A549 (cell line): ENCODE measurements at places on chromosomes 3 and 15. TPM values are rescaled to one million over a fixed set of nuclear protein-coding genes. Genes with fewer than 3 reads are reported as not detected.

The ARGFX gene
- not detected in 3 replicates for polyA plus RNA-seq

The PIK3R4 gene
- 17.0 to 18.2 TPM (median 17.6 TPM) in 3 replicates for polyA plus RNA-seq

The TRIM59 gene
- polyA plus RNA-seq = 12.1 to 13.6 TPM (median 12.6 TPM) in 3 replicates

- no peak for DNase-seq
Observed at GRCh38 chr3:98041350-98041749, 6.2 kb upstream of the GABRR3 start.
